ENCODE measurements at places on chromosomes 7 and 10.

DNA sequence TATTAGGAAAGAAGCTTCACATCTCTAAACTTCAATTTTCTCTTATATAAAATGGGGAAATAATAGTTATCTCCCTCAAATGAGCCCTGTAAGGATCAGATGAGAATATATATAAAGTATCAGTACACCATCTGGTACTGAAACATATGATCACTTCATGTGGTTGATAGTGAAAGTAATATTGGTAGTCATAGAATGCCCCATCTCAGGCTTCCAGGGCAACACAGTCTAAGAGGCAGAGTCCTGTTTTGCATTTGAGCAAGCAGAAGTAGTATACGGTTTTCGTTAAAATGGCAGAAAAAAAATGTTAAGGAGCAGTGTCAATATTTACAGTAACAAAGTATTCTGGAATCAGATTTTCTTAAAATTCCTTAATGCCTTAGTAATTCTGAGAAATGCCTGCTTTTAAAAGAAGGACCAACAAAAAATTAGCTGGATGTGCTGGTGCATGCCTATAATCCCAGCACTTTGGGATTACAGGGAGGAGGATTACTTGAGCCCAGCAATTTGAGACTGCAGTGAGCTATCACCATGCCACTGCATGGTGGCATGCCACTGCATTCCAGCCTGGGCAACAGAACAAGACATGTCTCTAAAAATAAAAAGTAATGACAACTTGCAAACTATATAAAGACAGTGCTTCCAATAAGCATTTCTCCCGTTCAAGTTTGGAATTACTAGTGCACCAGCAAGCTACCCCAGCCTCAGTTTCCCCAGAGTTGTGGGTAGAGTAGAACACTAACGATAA, 19.8 kb downstream of the KBTBD2 start:
- no peak for DNase-seq

DNA sequence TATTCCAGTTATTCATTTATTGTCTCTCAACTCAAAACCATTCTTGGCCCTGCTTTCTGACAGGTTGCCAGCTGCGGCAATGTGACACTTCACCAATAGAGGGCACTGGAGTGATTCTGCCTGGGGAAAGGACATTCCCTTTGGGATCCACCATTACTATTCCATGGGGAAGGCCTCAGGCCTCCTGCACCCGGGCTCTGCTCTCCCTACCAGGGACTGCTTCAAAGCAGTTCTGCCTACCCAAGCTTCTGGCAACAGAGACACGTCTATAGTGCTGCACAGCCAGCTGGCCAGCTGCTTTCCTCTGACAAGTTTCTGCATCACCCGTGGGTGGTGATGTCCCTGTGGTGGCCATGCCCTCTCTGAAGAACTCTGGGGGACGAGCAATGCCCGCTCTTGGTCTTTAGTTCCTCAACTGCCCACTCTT, 163.8 kb downstream of the ELMO1 start:
- peak; percentile 14 for DNase-seq

DNA sequence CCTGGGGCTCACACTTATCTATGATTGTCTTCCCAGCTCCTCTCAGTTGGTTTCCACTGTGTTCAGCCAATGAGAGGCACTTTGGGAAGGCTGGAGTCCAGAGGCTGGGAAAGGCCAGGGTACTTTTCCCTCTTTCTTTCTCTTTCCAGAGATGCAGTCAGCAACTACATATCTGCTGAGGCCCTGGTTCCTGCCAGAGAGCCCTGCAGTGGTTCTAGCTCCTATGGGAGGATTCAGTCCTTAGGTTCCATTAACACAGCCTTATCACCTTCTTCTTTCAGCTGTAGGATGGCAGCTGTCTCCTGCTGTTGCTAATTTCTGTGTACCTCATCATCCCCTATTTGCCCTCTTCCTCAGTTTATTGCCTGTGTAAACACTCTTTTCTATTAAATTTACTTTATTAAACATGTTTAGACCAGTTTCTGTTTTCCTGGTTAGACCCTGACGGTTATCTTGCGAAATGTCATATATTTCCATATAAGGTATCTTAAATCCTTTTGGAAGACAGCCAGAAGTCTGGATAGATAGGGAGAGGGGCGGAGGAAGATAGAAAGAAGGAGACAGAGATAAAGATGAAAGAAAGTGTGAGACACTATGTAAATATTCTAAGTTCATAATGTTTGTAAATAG, 100.3 kb downstream of the HGF start:
- no peak for DNase-seq

GRCh38 chr10:129863201-129863663, 100.8 kb downstream of the EBF3 start:
- no peak for DNase-seq

DNA sequence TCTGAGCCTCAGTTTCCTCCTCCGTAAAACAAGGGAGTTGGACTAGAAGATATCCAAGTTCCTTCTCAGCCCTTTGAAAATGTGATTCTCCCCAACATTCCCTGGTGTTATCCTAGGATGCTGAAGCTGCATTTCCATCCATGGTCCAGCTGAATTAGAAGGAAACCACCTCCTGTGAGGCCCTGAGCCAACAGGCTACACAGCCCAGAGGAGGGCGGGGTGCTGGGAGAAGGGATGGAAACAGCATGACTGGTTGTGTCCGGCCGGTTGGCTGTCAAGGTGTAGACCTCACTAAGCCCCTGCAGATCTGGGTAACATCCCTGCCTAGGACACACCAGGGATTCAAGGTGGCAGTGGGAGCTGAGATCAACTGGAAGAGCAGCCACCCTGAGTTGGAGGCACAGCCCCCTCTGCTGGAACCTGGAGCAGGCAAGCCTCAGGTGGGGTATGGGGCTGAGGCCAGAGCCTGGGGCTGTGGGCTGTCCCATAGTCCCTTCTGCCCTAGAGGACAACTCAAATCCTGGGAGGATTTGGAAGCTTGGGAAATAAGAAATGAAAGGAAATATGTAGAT, 72.0 kb downstream of the PAX2 start:
- DNase-seq, result no peak

- no peak for DNase-seq
Measured at GRCh38 chr10:103470761-103471653, 8.0 kb downstream of the CALHM3 start.

GRCh38 chr7:131161103-131161502, 166.6 kb upstream of the MKLN1 start:
- no peak for DNase-seq

- DNase-seq, result no peak
Measured at GRCh38 chr7:127516320-127516719, 69.1 kb downstream of the GCC1 start.

DNA sequence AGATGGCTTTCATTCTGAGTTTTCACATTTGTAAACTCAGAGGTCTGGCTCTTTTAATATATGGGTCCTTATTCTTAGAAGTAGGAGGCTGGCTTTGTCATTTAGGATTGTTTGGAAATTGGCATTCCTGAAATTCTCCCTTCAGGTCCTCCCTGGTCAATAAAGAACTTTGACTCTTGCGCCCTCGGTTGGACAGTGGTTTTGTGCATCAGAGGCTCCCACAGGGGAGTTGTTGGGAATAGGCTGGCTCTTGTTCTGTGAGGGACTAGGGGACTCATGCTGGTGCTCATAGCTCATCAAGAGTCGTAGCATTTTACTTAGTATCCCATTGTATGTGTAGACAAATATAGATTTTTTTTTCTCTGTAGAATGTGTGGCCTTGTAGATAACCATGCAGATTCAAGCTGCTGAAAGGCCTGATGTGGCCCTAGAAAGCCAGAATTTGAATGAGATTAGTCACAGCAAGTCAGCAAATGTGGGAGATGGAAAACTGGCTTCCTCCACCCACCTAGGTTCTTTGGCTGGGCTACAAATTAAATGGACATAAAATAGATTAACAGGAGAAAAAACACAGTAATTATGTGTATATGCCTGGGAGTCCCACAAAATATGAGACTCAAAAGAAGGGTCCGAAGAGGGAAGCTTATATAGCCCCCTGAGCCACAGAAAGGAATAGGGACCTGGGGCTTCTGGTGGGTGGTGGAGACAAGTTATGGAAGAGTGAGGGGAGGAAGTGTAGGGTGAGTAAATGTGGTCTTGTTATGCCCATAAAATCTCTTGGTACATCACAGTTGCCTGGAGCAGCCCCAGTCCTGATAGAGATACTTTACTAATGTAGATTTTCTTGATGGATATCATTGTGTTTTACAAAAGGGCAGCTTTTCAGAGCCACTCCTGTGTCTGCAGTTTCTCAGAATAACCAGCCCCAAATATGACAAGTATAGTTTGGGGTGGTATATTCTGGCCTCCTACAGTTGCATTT, 94.6 kb upstream of the BTBD16 start:
- DNase-seq, result no peak

GRCh38 chr10:86489960-86490612, 31.5 kb downstream of the WAPL start:
- DNase-seq, result no peak

DNA sequence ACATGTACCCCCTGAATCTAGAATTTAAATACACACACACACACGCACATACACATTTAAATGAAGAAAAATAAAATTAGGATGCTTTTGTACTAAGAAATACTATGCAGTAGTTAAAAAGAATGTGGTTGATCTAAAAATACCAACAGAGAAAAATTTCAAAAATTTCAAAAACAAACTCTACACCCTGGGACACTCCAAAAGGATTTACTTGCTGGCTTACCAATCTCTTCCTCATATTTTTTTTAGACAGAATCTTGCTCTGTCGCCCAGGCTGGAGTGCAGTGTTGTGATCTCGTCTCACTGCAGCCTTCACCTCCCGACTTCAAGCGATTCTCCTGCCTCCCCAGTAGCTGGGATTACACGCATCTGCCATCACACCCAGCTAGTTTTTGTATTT, 80.9 kb downstream of the HIP1 start:
- DNase-seq, result no peak

DNA sequence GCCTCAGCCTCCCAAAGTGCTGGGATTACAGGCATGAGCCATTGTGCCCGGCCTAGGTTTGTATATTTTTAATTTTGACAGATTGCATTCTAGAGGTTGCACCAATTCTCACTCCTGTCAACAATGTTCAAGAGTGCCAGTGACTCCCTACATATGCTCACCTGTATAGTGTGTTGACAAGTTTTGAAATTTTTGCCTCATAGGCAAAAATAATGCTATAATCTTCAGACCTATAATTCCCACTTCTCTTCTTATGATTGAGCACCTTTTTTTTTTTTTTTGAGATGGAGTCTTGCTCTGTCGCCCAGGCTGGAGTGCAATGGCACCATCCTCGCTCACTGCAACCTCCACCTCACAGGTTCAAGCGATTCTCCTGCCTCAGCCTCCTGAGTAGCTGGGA, 139.7 kb downstream of the EVX1 start:
- DNase-seq, result no peak

DNA sequence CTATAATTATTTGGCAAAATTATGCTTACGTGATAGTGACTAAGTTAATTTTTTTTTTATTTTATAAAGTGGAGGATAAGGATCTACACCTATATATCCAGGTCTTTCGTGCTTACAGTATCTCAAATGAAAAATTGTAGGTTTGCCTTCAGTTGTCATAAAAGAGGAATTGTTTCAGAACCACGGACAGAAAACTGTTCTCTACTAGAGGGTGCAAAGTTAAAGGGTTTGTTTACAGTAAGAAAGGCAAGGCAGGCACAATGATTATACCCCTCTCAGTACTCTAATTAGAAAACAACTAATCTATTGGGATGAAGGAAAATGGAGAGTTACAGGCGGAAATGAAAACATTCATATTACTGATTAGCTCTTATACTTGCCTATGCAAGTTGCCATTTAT, 1.5 kb downstream of the PCLO start:
- DNase-seq, result no peak

GRCh38 chr10:133475821-133476640, 22.3 kb downstream of the SCART1 start:
- no peak for DNase-seq

GRCh38 chr7:85614684-85615083, 427.8 kb upstream of the SEMA3D start:
- no peak for DNase-seq

GRCh38 chr7:37916673-37917660, at the start of gene SFRP4:
Gene SFRP4 (minus strand): TSS chr7:37916817. CDS start chr7:37916537, 280 bp downstream.
- no peak for DNase-seq
